Activated CD8-positive, alpha-beta T cell treated with anti-CD3 and anti-CD28 coated beads for 36 hours (primary cell): ENCODE measurements at places on chromosomes 2 and 18.

DNA sequence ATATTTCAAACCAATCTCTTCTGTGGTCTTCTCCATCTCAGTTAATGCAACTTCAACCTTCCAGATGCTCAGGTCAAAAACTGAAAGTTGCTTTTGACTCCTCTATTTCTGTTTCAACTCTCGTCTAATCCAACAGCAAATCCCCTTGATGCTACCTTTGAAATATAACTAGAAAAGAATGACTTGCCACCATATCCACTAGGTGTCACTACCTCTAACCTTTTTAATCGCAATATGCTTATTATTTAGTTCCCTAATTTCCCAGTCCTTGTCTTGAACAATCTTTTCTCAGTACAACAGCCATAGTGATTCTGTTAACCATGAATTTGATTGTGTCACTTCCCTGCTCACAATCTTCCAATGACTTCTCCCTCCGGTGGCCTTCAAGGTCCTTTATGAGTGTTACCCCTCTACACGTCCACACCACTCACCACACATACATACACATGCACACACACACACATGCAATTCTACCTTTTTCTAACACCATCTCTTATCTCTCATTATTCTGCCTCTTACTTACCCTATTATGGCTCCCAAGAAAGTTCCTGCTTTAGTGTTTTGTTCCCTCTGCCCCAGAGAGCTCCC is 245.5 kb upstream of the KCNJ3 start:
- no peak overlapping the region for H3K4me3 ChIP-seq
- no peaks in the 10 kb centered on the region for H3K36me3 ChIP-seq
- H3K4me1 ChIP-seq, result no peaks in the 10 kb centered on the region
- no peak for DNase-seq

DNA sequence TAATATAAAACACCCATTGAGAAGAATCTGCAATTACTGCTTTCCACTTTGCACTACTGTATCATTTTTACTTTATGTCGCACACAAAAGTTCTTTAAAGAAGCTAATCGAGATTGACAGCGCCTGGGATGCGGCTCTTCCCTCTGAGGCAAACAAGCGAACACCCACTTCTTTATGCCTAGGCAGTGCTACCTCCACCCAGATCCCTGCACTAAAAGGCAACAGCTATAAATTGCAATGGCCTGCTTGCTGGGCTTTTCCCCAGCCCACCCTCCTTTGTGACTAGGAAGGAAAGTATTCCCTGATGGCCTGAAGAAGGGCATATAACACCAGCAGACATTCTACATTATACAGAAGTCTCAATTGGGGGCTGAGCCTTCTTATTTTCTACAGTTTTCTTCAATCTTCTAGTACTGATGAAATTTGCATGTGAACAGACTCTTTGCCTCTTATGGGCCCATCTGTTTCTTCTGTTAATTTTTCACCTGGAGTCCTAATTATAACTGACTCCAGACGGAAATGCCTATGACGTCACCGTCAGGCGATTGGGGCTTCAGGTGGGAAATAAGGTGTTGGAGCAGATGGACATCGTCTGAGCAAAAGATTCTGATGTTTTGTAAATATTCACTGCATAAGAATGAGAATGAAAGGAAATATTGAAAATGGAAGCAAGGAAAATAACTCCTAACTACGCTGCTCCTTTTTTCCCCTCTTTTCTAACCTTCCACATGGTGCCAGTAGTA is 138.9 kb upstream of the DCC start:
- H3K27ac ChIP-seq, result no peak overlapping the region
- H3K36me3 ChIP-seq, result no peaks in the 10 kb centered on the region
- peaks cover 1% of the 10 kb centered on the region for H3K27me3 ChIP-seq
- no peaks in the 10 kb centered on the region for H3K4me1 ChIP-seq

DNA sequence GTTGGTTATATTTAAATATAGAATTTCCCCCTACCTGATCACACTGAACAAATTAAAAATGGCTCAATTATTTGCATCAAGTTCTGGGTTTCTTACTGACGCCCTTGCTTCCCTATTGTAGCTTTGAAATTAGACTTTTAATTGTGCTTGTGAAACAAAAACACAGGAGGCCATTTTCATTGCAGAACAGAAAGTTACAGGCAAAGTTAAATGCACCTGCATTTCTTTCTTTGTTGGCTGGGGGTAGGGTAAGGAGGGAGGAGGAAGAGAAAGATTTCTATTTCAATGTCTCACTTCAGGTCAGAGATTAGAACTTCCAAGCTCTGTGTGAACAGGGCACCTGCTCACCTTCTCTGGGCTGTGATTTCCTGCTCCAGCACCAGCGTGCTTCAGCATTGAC is 199.6 kb downstream of the BCL11A start:
- H3K27me3 ChIP-seq, result peaks cover 9% of the 10 kb centered on the region
- no peak overlapping the region for H3K4me3 ChIP-seq
- peaks cover 8% of the 10 kb centered on the region for H3K4me1 ChIP-seq
- DNase-seq, result no peak

DNA sequence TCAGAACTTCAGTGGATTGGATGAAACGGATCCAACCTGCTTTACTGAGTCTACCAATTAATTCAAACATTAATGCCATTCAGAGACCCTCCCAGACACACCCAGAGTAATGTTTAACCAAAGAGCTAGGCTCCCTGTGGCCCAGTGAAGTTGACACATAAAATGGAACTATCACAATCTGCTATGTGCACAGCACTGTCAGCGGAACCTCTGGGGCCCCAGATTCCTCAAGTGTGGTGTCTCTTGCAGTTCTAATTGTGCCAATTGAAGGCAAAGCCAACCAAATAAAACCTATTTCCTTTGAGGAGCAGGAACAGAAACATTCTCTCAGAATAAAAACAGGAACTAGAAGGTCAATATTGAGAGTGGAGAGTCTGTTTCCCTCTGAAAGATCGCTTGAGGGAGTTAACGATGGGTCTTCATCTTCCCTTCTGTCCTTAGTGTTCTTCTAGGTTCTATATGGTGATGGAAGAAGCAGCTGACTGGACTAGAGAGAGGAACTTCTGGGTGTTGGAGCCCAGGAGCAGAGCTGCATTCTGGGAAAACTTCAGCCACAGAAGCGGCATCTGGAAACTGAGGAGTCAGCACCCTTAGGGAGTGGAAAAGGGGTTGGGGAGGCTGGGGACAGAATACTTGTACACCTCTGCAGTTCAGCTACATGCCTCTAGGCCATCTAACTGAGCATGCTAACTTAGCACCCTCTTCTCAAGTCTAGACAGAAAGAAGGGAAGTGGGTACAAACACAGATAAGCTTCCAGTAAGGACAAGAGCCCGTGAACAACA is 174.4 kb upstream of the FBXO11 start:
- no peak overlapping the region for H3K4me3 ChIP-seq
- DNase-seq, result no peak
- H3K4me1 ChIP-seq, result no peaks in the 10 kb centered on the region

GRCh38 chr2:105400138-105400540 is 1.3 kb upstream of the FHL2 start:
- H3K27ac ChIP-seq, result no peak overlapping the region
- H3K4me3 ChIP-seq, result no peak overlapping the region
- H3K36me3 ChIP-seq, result no peaks in the 10 kb centered on the region
- DNase-seq, result no peak
- H3K4me1 ChIP-seq, result peaks cover 10% of the 10 kb centered on the region
- peaks cover 16% of the 10 kb centered on the region for H3K27me3 ChIP-seq

DNA sequence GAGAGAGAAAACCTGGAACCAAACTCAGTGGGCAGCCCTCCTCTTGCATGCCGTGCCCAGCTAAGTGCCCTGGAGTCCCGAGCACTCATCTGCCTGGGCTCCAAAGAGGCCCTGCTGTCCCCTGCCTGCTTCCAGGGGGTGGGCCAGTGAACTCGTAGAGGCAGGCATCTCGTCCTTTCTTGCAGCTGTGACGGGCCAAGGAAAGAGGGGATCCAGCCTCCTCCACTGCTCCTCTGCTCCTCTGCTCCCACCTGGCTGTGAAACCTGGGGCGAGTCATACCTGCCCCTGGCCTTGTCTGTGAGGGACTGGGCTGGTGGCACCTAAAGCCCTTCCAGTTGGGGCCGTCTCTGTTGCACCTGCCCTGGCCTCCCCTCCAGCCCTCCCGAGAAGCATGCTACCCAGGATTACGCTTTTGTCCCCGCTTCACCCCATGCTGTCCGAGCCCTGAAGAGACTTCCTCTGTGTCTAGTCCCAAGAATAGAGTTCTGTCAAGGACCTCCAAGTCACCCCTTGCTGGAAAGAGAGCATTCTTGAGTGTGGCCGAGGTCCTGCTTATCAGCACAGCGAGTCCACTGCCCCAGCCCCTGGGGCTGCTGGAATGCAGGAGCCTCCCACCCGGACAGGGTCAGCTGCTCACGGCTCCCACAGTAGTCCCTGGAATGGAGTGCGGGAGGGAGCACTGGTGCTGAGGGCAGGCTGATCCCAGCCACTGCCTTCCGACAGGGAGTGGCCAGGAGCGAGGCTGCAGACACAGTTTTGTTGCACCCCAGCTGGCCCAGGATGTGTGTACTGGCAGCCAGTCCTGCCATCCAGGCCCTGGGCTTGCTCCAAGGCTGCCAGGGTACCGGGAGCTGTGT is 14.3 kb downstream of the KCNK3 start:
- H3K4me3 ChIP-seq, result no peak overlapping the region
- no peaks in the 10 kb centered on the region for H3K36me3 ChIP-seq
- H3K27ac ChIP-seq, result no peak overlapping the region
- no peaks in the 10 kb centered on the region for H3K27me3 ChIP-seq
- H3K4me1 ChIP-seq, result no peaks in the 10 kb centered on the region

- no peaks in the 10 kb centered on the region for H3K27me3 ChIP-seq
- no peak overlapping the region for H3K4me3 ChIP-seq
- DNase-seq, result no peak
- H3K27ac ChIP-seq, result no peak overlapping the region
- no peaks in the 10 kb centered on the region for H3K36me3 ChIP-seq
Observed at GRCh38 chr2:33727361-33728032, 128.4 kb upstream of the FAM98A start.

- H3K4me1 ChIP-seq, result peaks cover 35% of the 10 kb centered on the region
- DNase-seq, result no peak
- H3K27ac ChIP-seq, result no peak overlapping the region
- H3K4me3 ChIP-seq, result peak overlapping the region; percentile 35
Observed at GRCh38 chr2:8676191-8676920, 5.5 kb upstream of the ID2 start.

DNA sequence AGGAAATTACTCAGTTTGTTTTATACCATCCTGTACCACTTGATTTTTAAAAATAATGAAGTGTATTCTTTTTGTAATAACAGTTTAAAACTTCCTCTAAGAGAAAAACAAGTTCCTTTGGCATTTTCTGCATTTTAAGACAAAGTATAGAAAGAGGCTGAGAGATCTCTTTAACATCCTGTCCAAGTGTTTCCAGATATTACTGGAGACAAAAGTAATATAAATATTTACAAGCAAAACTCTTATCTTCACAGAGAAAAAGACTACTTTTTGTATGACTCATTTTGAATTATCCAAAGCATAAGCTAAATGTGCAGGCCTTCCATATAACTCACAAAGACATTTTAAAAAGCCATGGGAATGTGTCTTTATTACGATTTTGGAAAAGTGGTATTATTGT is 221.1 kb downstream of the RDH14 start:
- no peak overlapping the region for H3K27ac ChIP-seq
- H3K4me3 ChIP-seq, result no peak overlapping the region
- DNase-seq, result no peak

GRCh38 chr2:173555833-173556232 is 201.2 kb downstream of the CDCA7 start:
- H3K27ac ChIP-seq, result no peak overlapping the region
- no peak overlapping the region for H3K4me3 ChIP-seq
- no peaks in the 10 kb centered on the region for H3K4me1 ChIP-seq

GRCh38 chr2:238573916-238574315 is 147.2 kb downstream of the ASB1 start:
- no peaks in the 10 kb centered on the region for H3K36me3 ChIP-seq
- H3K27me3 ChIP-seq, result no peaks in the 10 kb centered on the region
- H3K27ac ChIP-seq, result no peak overlapping the region
- no peak overlapping the region for H3K4me3 ChIP-seq

GRCh38 chr2:168802859-168803725 is 655 bp downstream of the NOSTRIN start:
- no peaks in the 10 kb centered on the region for H3K27me3 ChIP-seq
- no peak overlapping the region for H3K4me3 ChIP-seq
- H3K4me1 ChIP-seq, result no peaks in the 10 kb centered on the region
- DNase-seq, result no peak
- no peak overlapping the region for H3K27ac ChIP-seq
- H3K36me3 ChIP-seq, result no peaks in the 10 kb centered on the region

GRCh38 chr18:54720620-54721019 is 107.7 kb upstream of the RAB27B start:
- no peak overlapping the region for H3K4me3 ChIP-seq
- H3K27me3 ChIP-seq, result peaks cover 16% of the 10 kb centered on the region
- H3K27ac ChIP-seq, result no peak overlapping the region
- H3K4me1 ChIP-seq, result peaks cover 15% of the 10 kb centered on the region
- no peaks in the 10 kb centered on the region for H3K36me3 ChIP-seq

- no peaks in the 10 kb centered on the region for H3K27me3 ChIP-seq
- H3K27ac ChIP-seq, result no peak overlapping the region
- H3K4me3 ChIP-seq, result no peak overlapping the region
- peaks cover 16% of the 10 kb centered on the region for H3K36me3 ChIP-seq
- peaks cover 56% of the 10 kb centered on the region for H3K4me1 ChIP-seq
Observed at GRCh38 chr2:134190807-134191203, 63.1 kb upstream of the MGAT5 start.

GRCh38 chr2:198259496-198259895 is 455.1 kb downstream of the PLCL1 start:
- H3K27me3 ChIP-seq, result peaks cover 19% of the 10 kb centered on the region
- H3K4me1 ChIP-seq, result no peaks in the 10 kb centered on the region
- no peak for DNase-seq
- H3K27ac ChIP-seq, result no peak overlapping the region
- H3K36me3 ChIP-seq, result no peaks in the 10 kb centered on the region

DNA sequence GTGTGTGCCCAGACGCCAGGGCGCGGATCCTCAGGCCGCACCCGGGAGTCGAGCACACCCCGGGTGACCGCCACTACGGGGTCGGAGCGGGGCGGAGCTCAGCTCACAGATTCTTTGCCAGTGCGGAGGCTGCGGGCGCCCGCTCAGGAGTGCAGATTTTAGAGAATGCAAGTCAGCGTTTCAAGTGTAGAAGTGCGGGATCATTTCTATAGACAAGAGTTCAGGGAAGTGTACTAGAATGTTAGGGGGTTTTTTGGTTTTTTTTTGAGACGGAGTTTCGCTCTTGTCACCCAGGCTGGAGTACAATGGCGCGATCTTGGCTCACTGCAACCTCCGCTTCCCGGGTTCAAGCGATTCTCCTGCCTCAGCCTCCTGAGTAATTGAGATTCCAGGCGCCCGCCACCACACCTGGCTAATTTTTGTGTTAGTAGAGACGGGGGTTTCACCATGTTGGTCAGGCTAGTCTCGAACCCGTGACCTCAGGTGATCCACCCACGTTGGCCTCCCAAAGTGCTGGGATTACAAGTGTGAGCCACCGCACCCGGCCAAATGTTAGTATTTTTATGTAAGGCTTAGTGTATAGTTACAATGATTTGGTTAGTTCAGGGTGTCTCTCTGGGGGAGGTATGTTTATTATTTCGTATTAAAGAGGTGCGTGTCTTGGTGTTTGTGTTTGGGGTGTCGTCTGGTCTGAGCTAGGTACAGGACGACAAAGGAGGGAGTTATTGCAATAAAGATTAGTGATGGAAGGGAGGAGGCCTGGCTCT is 619 bp upstream of the FAM168B start:
- peak overlapping the region; percentile 97 for H3K27ac ChIP-seq
- peaks cover 13% of the 10 kb centered on the region for H3K4me1 ChIP-seq
- no peaks in the 10 kb centered on the region for H3K27me3 ChIP-seq
- peak overlapping the region; percentile 87 for H3K4me3 ChIP-seq
- peaks cover 19% of the 10 kb centered on the region for H3K36me3 ChIP-seq
